Panc1 (cell line): ENCODE measurements at places on chromosomes 1 and 21. TPM values are rescaled to one million over a fixed set of nuclear protein-coding genes. Genes with fewer than 3 reads are reported as not detected.
A peak's percentile ranks its signal among the peaks of the same experiment; 100 is the strongest.

SNX7 gene
- 37.4 TPM for total RNA-seq

GRCh38 chr1:29933067-29933466 is 696.7 kb downstream of the PTPRU start:
- peak; percentile 53 for DNase-seq
- no peak overlapping the region for H3K4me3 ChIP-seq
- no peaks in the 10 kb centered on the region for H3K4me1 ChIP-seq
- H3K27ac ChIP-seq, result no peak overlapping the region
- no peaks in the 10 kb centered on the region for H3K36me3 ChIP-seq

DNA sequence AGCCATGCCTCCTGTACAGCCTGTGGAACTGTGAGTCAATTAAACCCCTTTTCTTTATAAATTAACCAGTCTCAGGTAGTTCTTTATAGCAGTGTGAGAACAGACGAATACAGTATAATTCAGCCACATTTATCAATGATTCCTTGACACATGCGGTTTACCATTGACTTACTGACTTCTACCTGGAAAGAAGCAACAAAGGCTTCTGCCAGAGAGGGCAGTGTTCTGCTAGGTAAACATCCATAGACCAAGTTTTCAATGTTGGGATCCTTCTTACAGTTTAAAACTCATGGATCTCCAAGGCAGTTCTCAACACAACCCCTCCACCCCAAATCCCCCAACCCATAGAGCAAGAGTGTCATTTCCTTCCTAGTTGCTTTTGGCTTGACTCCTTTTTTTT is 150.6 kb downstream of the ZNF648 start:
- no peak overlapping the region for H3K27ac ChIP-seq
- no peaks in the 10 kb centered on the region for H3K27me3 ChIP-seq
- no peak overlapping the region for H3K4me3 ChIP-seq

RHEX gene
- total RNA-seq, result not detected

- H3K4me1 ChIP-seq, result no peaks in the 10 kb centered on the region
- H3K27ac ChIP-seq, result no peak overlapping the region
- H3K36me3 ChIP-seq, result no peaks in the 10 kb centered on the region
- no peaks in the 10 kb centered on the region for H3K27me3 ChIP-seq
Measured at GRCh38 chr1:231326248-231326647, 11.4 kb downstream of the EXOC8 start.

GRCh38 chr1:32249831-32250525 is 1.1 kb upstream of the LCK start:
- DNase-seq, result no peak
- peaks cover 5% of the 10 kb centered on the region for H3K4me1 ChIP-seq
- no peaks in the 10 kb centered on the region for H3K36me3 ChIP-seq
- no peak overlapping the region for H3K4me3 ChIP-seq
- no peaks in the 10 kb centered on the region for H3K27me3 ChIP-seq
- no peak overlapping the region for H3K27ac ChIP-seq

RXFP4 gene
- 8.0 TPM for total RNA-seq

DNA sequence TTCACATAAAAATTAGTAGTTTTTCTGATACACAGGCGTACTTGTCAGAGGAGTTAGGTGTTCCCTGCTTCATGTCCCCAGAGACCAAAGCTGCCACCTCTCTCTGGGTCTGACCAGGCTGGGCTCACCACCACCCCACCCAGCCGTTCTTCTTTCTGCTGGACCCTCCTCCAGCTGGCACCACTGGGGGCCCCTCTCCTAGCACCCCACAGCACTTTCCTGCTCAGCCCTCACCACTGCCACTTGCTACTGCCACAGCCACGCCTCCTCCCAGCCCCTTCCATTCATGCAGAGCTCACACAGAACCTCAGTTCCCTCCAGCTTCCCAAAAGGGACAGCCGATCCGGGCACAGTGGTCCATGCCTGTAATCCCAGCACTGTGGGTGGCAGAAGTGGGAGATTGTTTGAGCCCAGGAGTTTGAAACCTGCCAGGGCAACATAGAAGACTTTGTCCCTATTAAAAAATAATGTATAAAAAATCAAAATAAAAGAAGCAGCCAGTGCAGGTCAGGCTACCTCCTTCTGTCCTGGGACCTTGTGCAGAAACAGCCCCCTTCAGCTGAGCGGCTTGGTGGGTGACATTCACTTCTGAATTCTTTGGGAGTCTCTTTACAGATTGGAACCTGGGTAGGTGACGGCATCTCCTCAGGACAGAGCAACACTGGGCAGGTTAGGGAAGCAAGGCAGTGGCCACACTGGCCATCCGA is 208.3 kb downstream of the TOMM20 start:
- no peaks in the 10 kb centered on the region for H3K36me3 ChIP-seq
- no peak for DNase-seq
- H3K4me1 ChIP-seq, result peaks cover 33% of the 10 kb centered on the region
- H3K27me3 ChIP-seq, result no peaks in the 10 kb centered on the region
- no peak overlapping the region for H3K4me3 ChIP-seq

GRCh38 chr1:27520651-27521050 is 30.7 kb upstream of the WASF2 start:
- peaks cover 16% of the 10 kb centered on the region for H3K4me1 ChIP-seq
- H3K27me3 ChIP-seq, result no peaks in the 10 kb centered on the region
- no peak overlapping the region for H3K27ac ChIP-seq
- no peak overlapping the region for H3K4me3 ChIP-seq

- no peak overlapping the region for H3K27ac ChIP-seq
- H3K4me3 ChIP-seq, result no peak overlapping the region
- H3K36me3 ChIP-seq, result no peaks in the 10 kb centered on the region
- DNase-seq, result no peak
Measured at GRCh38 chr1:20470194-20470593, 15.8 kb downstream of the CAMK2N1 start.

CR1L gene
- total RNA-seq, result not detected

GRCh38 chr1:88973520-88974137 is 18.8 kb downstream of the KYAT3 start:
- H3K27ac ChIP-seq, result no peak overlapping the region
- H3K27me3 ChIP-seq, result no peaks in the 10 kb centered on the region
- no peaks in the 10 kb centered on the region for H3K4me1 ChIP-seq
- no peak overlapping the region for H3K4me3 ChIP-seq

SELE gene
- total RNA-seq, result not detected

DNA sequence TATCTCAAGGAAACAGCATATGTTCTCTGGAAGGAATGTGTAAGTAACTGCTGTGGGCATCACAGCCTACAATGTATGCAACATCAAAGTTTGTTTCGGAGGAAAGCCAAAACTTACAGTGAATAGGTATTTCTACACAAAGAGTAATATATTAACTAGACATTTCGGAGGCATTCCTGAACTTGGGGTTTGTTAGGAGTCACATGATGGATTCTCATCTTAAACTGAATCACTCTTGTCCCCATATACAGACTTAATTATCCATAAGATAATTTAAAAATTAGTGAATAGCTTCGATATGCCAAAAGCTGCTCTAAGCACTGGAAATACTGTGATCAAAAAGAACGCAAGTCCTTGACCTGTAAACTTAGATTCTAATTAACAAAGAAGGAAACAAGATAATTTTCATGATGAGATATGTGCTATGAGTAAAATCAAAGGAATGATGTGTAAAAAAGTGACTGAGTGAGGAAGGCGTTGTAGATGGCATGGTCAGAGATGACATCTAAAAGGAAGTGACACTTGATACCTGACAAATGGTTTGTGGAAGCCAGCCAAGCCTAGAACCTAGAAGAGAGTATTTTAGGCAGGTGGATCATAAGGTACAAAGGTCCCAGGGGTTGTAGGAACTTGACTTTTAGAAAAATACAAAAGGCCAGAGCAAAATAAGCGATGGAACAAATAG is 273.1 kb downstream of the MRPL39 start:
- no peaks in the 10 kb centered on the region for H3K36me3 ChIP-seq
- no peaks in the 10 kb centered on the region for H3K27me3 ChIP-seq
- no peak overlapping the region for H3K27ac ChIP-seq
- no peaks in the 10 kb centered on the region for H3K4me1 ChIP-seq
- H3K4me3 ChIP-seq, result no peak overlapping the region
- DNase-seq, result no peak

TCHH gene
- total RNA-seq, result 0.28 TPM

GRCh38 chr1:30649321-30649991 is 73.9 kb downstream of the MATN1 start:
- no peak overlapping the region for H3K27ac ChIP-seq
- no peaks in the 10 kb centered on the region for H3K27me3 ChIP-seq
- no peaks in the 10 kb centered on the region for H3K36me3 ChIP-seq

GRCh38 chr1:42730002-42730401 is 10.0 kb downstream of the CLDN19 start:
- no peaks in the 10 kb centered on the region for H3K36me3 ChIP-seq
- no peak overlapping the region for H3K4me3 ChIP-seq
- H3K4me1 ChIP-seq, result no peaks in the 10 kb centered on the region
- H3K27me3 ChIP-seq, result no peaks in the 10 kb centered on the region

GRCh38 chr1:163836481-163836880 is 514.7 kb downstream of the NUF2 start:
- H3K27me3 ChIP-seq, result no peaks in the 10 kb centered on the region
- DNase-seq, result no peak
- no peaks in the 10 kb centered on the region for H3K36me3 ChIP-seq
- no peaks in the 10 kb centered on the region for H3K4me1 ChIP-seq
- no peak overlapping the region for H3K27ac ChIP-seq
- H3K4me3 ChIP-seq, result no peak overlapping the region
